ENCODE measurements at places on chromosomes 12 and 14.

GRCh38 chr12:104971306-104971705 is 13.2 kb upstream of the SLC41A2 start:
- DNase-seq = no peak

GRCh38 chr12:130481392-130481879 is 143.7 kb downstream of the PIWIL1 start:
- DNase-seq = no peak

DNA sequence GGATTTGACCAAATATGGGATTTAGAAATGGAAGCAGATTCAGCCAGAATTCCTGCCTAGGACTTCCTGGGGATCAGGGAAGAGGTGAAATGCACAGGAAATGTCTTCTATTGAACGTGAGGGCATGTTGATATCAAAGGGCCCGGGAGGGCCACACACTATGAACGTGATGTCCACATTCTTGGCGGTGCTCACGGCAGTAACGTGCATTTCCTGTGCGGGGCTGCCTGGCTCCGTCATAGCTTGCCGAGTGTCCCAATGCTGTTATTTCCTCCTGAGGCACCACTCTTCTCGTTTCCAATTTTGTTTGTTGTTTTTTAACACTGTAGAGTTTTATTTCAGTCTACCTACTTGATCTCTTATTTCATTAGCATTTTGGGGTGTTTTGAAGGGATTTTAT is 67.3 kb downstream of the ZNF664 start:
- DNase-seq = no peak

GRCh38 chr14:45177076-45177475 is 41.3 kb downstream of the FANCM start:
- no peak for DNase-seq
